Stromal cell of bone marrow (primary cell): ENCODE measurements at places on chromosomes 7 and 10.

DNA sequence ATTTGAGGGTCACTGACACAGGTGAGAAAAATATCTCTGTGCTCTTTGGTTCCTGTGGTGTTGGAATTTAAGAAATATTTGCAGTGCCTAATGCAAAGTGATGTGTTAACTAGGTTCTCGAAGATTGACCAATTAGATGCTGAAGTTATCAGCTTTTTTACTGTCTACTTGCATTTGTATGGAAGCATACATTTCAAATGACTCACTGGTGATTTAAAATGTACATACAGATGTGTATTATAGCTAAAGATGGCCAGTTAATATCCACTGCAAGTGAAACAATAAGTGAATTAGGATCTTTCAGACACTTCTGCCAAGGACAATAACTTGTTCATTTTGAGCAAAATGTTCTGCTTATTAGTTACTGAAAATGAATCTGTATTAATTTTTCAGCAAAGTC is 205.0 kb downstream of the FANK1 start:
- no peak for DNase-seq

GRCh38 chr10:5811387-5811821 is 1.8 kb downstream of the GDI2 start:
- DNase-seq, result peak; percentile 40

- DNase-seq, result no peak
Measured at GRCh38 chr7:8274589-8274988, 12.6 kb upstream of the ICA1 start.

- DNase-seq, result no peak
Measured at GRCh38 chr7:105438847-105439173, 50.1 kb upstream of the SRPK2 start.

GRCh38 chr7:41193738-41194282 is 509.1 kb downstream of the INHBA start:
- DNase-seq, result no peak

DNA sequence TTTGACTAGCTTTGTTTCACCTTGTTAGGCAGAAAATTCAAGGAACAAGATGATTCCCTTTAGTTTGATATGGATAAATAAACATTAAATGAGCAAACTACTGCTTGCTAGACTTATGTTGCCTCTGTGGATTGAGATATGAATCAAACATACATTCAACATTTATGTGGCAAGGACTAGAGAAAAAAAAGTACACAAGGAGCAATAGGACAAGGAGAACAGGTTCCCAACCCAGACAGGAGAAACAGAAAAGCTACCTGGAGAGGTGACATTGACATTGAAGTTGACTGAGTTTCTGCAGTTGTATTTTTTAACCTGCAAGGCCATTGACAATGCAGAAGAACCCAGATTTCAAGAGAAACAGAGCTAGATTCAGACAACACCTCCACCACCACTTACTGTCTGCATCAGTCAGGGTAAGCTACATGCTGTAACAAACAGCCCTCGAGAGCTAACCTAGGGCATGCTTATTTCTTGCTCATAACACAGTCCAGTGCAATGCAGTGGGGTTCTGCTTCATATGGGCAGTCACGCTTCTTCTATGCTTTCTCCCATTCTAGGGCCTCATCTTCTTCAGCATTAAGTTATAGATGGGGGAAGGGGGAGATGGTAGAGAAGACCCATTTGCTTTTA is 180.9 kb upstream of the LYZL1 start:
- no peak for DNase-seq

- no peak for DNase-seq
Measured at GRCh38 chr10:104220522-104220921, 11.6 kb downstream of the CFAP43 start.

DNA sequence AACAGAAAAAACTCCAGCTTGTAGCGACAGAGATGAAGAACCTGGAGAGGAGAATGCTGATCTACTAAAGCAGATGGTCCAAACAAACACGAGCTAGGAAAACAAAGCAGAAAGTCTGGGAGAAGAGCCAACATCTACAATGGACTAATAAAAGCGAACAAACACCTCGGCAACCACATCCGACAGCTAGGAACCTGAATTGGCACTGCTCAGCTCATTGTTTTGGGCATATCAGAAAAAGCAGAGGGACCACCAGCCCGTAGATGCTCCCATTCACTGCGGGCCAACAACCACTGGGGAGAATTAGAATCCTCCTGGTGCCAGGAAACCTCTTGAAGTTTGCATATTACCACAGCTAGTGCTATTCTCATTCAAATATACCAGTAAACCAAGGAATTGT is 204.7 kb downstream of the NXPH1 start:
- no peak for DNase-seq

- DNase-seq, result no peak
Measured at GRCh38 chr10:92789786-92790185, 58.5 kb upstream of the EXOC6 start.

- no peak for DNase-seq
Measured at GRCh38 chr7:101507327-101507726, 121.8 kb downstream of the MYL10 start.

DNA sequence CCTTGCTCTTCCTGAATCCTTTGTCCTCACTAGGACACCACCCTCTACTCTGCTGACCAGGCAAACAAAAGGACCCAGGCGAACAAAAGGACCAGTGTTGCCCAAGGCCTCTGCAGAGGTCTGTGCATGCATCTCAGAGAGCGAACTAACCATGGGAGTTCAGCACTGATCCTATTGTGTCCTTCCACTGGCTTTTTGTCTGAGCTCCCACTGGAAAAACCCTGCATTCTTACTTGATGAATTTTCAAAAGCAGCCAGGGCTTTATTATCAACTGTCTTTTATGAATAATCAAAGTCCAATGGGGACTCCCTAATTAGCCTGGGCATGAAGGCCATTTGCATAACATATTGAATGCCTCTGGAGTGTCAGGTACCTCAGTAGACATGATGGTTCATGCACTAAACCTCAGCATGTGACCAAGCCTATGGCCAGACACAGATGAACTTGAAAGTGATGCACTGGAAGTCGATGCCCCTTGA is 140.6 kb downstream of the KCNMA1 start:
- DNase-seq, result no peak

- DNase-seq, result no peak
Measured at GRCh38 chr7:54712820-54713219, 46.2 kb downstream of the SEC61G start.

DNA sequence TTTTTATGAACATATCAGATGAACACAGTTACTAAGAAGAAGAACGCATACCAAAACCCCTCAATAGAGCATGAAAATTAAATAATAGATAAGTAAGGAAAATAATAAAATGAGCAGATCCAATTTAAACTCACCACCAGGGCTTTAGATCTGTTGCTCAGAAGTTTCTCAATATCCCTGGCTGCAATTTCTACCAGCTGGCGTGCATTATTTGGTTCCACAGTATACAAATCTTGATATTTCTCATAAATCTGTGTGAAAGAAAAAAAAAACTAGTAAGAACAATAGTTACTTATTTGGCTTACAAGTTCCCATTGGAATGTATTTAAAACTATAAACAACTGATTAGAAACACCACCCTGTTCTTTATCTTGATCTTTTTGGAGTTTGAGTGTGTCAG is 108.6 kb downstream of the CACNA2D1 start:
- DNase-seq, result no peak

GRCh38 chr7:30322271-30323005 is 38.0 kb downstream of the ZNRF2 start:
- DNase-seq, result peak; percentile 21

- DNase-seq, result peak; percentile 25
Measured at GRCh38 chr10:44369854-44370253, 15.0 kb downstream of the CXCL12 start.
